ENCODE measurements at places on chromosomes 4 and X. TPM values are rescaled to one million over a fixed set of nuclear protein-coding genes. Genes with fewer than 3 reads are reported as not detected.

The RAB33A gene
- 2.4 TPM for total RNA-seq

The RBM3 gene
- 295 TPM for total RNA-seq

The MAGEA2 gene
- not detected for total RNA-seq

The NR3C2 gene
- 1.00 TPM for total RNA-seq

The ZCCHC18 gene
- total RNA-seq, result 0.57 TPM

The ARSD gene
- total RNA-seq, result 22.2 TPM

The SERTM2 gene
- 2.3 TPM for total RNA-seq

The VEGFD gene
- 0.46 TPM for total RNA-seq

The DGKK gene
- not detected for total RNA-seq

The JCHAIN gene
- 6.7 TPM for total RNA-seq

The MTTP gene
- 0.09 TPM for total RNA-seq

The SAT1 gene
- total RNA-seq, result 120 TPM

The SLC9B1 gene
- 0.83 TPM for total RNA-seq

The RASSF6 gene
- total RNA-seq, result under 0.01 TPM

The MBTPS2 gene
- 6.7 TPM for total RNA-seq

The NXF2 gene
- not detected for total RNA-seq

The RADX gene
- 1.00 TPM for total RNA-seq

The C4orf51 gene
- not detected for total RNA-seq

The IL15 gene
- 7.3 TPM for total RNA-seq

The LPAR4 gene
- not detected for total RNA-seq

The ADH1B gene
- 81.4 TPM for total RNA-seq

The GAGE12J gene
- total RNA-seq, result not detected

The FAM199X gene
- 12.2 TPM for total RNA-seq

The BBS12 gene
- 6.8 TPM for total RNA-seq

The HSFX1 gene
- 0.37 TPM for total RNA-seq

The MAOA gene
- total RNA-seq, result 4.8 TPM

The SH3BGRL gene
- total RNA-seq, result 34.8 TPM

The SLC7A11 gene
- 69.1 TPM for total RNA-seq

The P2RY8 gene
- total RNA-seq, result not detected

The HSFX3 gene
- total RNA-seq, result not detected

The GYPE gene
- total RNA-seq, result 0.74 TPM

The FSTL5 gene
- total RNA-seq, result not detected

The GDPD2 gene
- total RNA-seq, result not detected

The PTPN13 gene
- 37.3 TPM for total RNA-seq

The TMEM154 gene
- 2.3 TPM for total RNA-seq

The TMEM31 gene
- 0.14 TPM for total RNA-seq

The IQSEC2 gene
- total RNA-seq, result 5.1 TPM

The DCAF8L2 gene
- under 0.01 TPM for total RNA-seq

The CFI gene
- total RNA-seq, result 6.9 TPM

The ASB9 gene
- 0.57 TPM for total RNA-seq

The MAGEH1 gene
- 36.7 TPM for total RNA-seq

The FAM53A gene
- 0.85 TPM for total RNA-seq

The TEX13C gene
- total RNA-seq, result not detected

The MAGEB1 gene
- not detected for total RNA-seq

The HS6ST2 gene
- 0.14 TPM for total RNA-seq

The FAM13A gene
- 23.8 TPM for total RNA-seq

The TCEAL1 gene
- 15.1 TPM for total RNA-seq

The NELFA gene
- total RNA-seq, result 11.6 TPM

The ZNF185 gene
- 0.43 TPM for total RNA-seq

The GPR173 gene
- 1.6 TPM for total RNA-seq

The HTN3 gene
- not detected for total RNA-seq

The NSG1 gene
- 19.9 TPM for total RNA-seq

The TCEAL6 gene
- not detected for total RNA-seq

Measured in smooth muscle cell of bladder (primary cell).